ENCODE measurements at places on chromosomes 3 and 15. TPM values are rescaled to one million over a fixed set of nuclear protein-coding genes. Genes with fewer than 3 reads are reported as not detected.
A peak's percentile ranks its signal among the peaks of the same experiment; 100 is the strongest.

DNA sequence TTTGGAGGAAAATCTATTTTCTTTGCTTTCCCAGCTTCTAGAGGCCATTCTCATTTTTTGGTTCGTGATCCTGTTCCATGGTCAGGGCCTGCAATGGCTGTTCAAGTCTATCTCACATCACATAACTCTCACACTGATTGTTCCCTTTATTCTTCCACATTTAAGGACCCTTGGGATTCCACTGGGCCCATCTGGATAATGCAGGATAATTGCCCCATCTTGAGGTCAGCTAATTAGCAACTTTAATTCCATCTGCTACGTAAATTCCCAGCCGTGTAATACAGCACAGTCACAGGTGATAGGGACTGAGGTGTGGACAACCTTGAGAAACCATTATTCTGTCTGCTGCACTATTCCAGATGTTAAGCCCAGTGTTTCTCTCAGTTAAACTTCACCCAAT lies 311.6 kb upstream of the CNTN4 start:
- no peaks in the 10 kb centered on the region for H3K4me1 ChIP-seq
- H3K36me3 ChIP-seq: no peaks in the 10 kb centered on the region
- no peaks in the 10 kb centered on the region for H3K27me3 ChIP-seq
- H3K27ac ChIP-seq: no peak overlapping the region
- no peak overlapping the region for H3K4me3 ChIP-seq
- no peak for DNase-seq

- DNase-seq: no peak
- no peak overlapping the region for H3K27ac ChIP-seq
- no peaks in the 10 kb centered on the region for H3K36me3 ChIP-seq
- no peaks in the 10 kb centered on the region for H3K4me1 ChIP-seq
These were observed 165.6 kb downstream of the LPP start for GRCh38 chr3:188319569-188319968.

- no peaks in the 10 kb centered on the region for H3K27me3 ChIP-seq
- no peaks in the 10 kb centered on the region for H3K36me3 ChIP-seq
- peaks cover 12% of the 10 kb centered on the region for H3K4me1 ChIP-seq
- H3K4me3 ChIP-seq: no peak overlapping the region
- no peak overlapping the region for H3K27ac ChIP-seq
These were observed 67.3 kb downstream of the HMCES start for GRCh38 chr3:129345971-129346370.

DNA sequence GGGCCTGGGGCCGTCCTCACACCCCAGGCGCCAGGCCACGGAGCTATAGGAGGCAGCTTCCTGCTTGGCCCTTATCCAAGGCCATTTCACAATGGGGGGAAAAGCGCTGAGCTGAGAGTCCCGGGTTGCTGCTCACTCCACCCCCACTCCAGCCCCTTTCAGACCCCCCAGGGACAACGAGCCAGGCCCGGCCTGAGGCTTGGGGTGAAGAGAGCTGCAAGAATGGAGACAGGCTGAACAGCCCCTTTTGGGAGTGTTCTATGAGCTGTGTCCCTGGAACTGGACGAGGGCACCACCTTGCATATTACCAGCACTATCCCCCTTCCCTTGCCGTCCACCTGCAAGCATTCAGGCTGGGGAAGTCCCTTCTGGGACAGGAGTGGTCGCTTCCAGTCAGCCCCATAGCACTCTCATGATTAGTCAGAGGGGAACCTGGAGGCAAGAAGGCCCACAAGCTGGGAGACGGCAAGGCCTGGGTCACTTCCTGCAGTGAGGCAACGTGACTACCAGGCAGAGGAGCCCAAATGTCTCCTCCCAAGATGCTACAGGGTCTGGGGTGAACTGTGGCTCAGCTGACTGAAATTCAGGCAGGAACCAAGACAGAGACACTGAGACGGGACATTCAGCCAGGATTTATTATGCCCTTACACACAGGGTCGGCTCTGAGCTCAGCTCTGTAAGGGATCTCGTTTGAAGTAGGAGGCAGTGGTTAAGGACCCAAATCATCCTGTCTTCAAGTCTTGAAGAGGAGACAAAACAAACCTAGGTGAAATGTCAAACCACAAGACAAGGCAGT lies 8.6 kb upstream of the SRP14 start:
- H3K36me3 ChIP-seq: no peaks in the 10 kb centered on the region
- no peak overlapping the region for H3K4me3 ChIP-seq

GRCh38 chr15:100867433-100867832 lies 12.2 kb upstream of the ALDH1A3 start:
- H3K4me3 ChIP-seq: no peak overlapping the region
- H3K27ac ChIP-seq: no peak overlapping the region
- H3K27me3 ChIP-seq: no peaks in the 10 kb centered on the region
- no peak for DNase-seq

DNA sequence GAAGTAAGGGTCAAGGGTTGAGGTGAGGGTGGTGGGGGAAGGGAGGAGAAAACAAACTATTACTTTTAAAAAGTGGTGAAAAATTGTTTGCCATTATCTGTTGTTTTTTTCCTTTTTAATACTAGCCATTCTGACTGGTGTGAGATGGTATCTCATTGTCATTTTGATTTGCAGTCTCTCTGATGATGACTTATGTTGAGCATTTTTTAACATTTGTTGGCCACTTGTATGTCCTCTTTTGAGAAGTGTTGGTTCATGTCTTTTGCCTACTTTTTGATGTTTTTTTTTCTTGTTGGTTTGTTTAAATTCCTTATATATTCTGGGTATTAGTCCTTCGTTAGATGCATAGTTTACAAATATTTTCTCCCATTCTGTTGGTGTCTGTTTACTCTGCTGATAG lies 185.9 kb upstream of the ANKRD28 start:
- H3K27ac ChIP-seq: no peak overlapping the region
- H3K4me1 ChIP-seq: no peaks in the 10 kb centered on the region
- DNase-seq: no peak
- no peak overlapping the region for H3K4me3 ChIP-seq
- no peaks in the 10 kb centered on the region for H3K36me3 ChIP-seq

DNA sequence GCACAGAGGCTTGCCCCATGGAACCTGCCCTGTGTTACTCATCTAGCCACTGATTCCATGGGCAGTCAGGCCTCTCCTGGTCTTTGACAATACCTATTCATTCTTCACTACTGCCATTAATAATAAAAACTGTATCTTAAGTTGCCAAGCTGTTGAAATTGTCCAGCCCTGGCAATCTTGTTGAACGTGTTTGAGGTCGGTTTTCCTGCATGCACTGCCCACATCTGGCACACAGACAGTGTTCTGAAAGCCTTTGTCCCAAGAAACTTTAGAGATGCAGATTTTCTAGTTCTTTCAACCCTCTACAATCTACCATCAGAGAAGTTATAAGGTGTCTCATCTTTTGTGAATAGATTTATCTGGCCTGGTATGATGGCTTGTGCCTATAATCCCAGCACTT lies 567.2 kb upstream of the NECTIN3 start:
- H3K36me3 ChIP-seq: no peaks in the 10 kb centered on the region
- no peaks in the 10 kb centered on the region for H3K27me3 ChIP-seq
- no peak overlapping the region for H3K27ac ChIP-seq
- no peak for DNase-seq

- no peak overlapping the region for H3K4me3 ChIP-seq
- no peak for DNase-seq
- no peaks in the 10 kb centered on the region for H3K36me3 ChIP-seq
- no peaks in the 10 kb centered on the region for H3K27me3 ChIP-seq
These were observed 56.0 kb upstream of the CHRM5 start for GRCh38 chr15:33912326-33912725.

- H3K4me1 ChIP-seq: peaks cover 16% of the 10 kb centered on the region
- DNase-seq: no peak
- no peaks in the 10 kb centered on the region for H3K36me3 ChIP-seq
These were observed 16.6 kb downstream of the FAM240A start for GRCh38 chr3:46628901-46629369.

DNA sequence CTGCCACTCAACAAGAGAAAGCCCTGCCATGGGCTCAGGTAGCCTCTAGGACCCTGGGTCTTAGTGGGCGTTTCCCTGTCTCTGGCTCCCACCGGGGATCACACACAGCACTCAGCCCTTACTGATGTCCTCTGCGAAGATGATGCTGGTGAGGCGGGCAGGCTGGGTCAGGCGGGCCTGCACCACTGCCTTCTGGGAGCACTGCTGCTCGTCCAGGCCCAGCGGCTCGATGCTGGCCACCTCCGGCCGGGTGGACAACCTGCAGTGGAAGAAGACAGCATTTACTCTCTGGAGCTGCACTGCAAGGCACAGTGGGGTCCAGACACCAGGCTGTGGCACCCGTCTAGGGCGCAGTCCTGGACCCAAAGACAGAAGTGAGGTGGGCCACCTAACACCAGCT lies 20.5 kb downstream of the NUP210 start:
- no peaks in the 10 kb centered on the region for H3K36me3 ChIP-seq
- DNase-seq: no peak
- no peak overlapping the region for H3K27ac ChIP-seq
- no peak overlapping the region for H3K4me3 ChIP-seq

DNA sequence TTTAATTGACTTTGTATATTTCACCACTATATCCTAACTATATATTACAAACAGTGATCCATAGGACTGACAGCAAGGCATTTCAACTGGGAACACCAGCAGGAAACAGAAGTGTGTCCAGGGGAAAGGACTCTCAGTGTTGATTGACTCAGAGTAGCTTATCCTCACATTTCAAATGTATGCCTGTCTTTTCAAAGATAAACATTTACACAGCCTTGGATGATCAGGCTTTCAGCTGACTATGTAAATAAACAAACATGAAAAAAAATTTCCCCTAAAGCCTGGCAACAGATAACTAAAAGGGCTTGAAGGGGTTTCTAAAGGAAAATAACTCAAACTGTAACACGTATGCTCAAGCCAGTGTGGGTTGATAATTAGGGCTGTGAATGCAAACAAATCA lies 321.8 kb downstream of the TBC1D5 start:
- H3K27me3 ChIP-seq: no peaks in the 10 kb centered on the region
- H3K4me1 ChIP-seq: no peaks in the 10 kb centered on the region
- no peak overlapping the region for H3K27ac ChIP-seq
- no peak overlapping the region for H3K4me3 ChIP-seq
- no peak for DNase-seq
- H3K36me3 ChIP-seq: no peaks in the 10 kb centered on the region

GRCh38 chr3:53238886-53239285 lies 16.9 kb downstream of the TKT start:
- no peaks in the 10 kb centered on the region for H3K27me3 ChIP-seq
- DNase-seq: no peak
- peaks cover 52% of the 10 kb centered on the region for H3K4me1 ChIP-seq
- no peak overlapping the region for H3K4me3 ChIP-seq
- H3K36me3 ChIP-seq: peaks cover 65% of the 10 kb centered on the region

GRCh38 chr3:189914799-189915198 lies 205.9 kb downstream of the P3H2 start:
- H3K4me1 ChIP-seq: no peaks in the 10 kb centered on the region
- H3K4me3 ChIP-seq: no peak overlapping the region
- no peak for DNase-seq
- H3K27ac ChIP-seq: no peak overlapping the region
- no peaks in the 10 kb centered on the region for H3K27me3 ChIP-seq

- no peaks in the 10 kb centered on the region for H3K27me3 ChIP-seq
- no peaks in the 10 kb centered on the region for H3K4me1 ChIP-seq
- no peak for DNase-seq
- H3K36me3 ChIP-seq: no peaks in the 10 kb centered on the region
These were observed 210.4 kb downstream of the TP63 start for GRCh38 chr3:189841473-189842205.

GRCh38 chr3:49276475-49277382 lies at the start of gene C3orf62:
Gene C3orf62 (minus strand): TSS chr3:49277232. CDS start chr3:49276872, 360 bp downstream.
- no peaks in the 10 kb centered on the region for H3K27me3 ChIP-seq
- H3K4me3 ChIP-seq: peak within 1 kb of the TSS; percentile 40
- H3K4me1 ChIP-seq: peaks cover 26% of the 10 kb centered on the region
- peaks cover 6% of the 10 kb centered on the region for H3K36me3 ChIP-seq

DNA sequence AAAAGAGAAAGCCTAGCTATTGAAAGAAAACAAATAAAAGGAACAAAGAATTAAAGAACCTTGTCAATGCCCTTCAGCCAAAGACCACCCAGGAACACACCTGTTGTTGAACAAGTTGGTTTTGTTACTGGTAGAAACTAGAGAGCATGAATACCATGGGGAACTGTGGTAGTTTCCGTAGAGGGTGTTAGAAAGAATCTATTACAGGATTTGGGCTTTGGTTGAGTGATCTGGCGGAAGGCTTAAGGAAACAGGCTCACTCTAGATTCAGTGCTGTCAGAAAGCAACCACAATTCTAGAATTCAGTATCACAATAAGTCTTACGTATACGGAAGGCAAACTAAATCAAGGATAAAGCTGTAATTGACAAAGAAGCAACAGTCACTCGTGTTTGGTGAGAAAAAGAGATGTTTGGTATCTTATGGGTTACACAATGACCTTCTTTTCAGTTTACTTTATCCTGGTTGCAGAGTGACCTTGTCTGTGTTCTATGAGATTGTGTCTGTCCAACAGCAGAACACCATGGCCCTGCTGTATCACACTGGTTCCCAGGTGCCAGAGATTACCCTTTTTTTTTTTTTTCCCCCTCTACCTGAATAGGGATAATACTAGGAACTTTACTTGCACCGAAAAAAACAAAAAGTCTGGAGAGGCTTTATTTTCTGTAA lies 265.9 kb downstream of the SHQ1 start:
- H3K27me3 ChIP-seq: no peaks in the 10 kb centered on the region
- H3K4me1 ChIP-seq: no peaks in the 10 kb centered on the region
- DNase-seq: peak; percentile 7
- H3K27ac ChIP-seq: no peak overlapping the region
- H3K4me3 ChIP-seq: no peak overlapping the region

- no peak overlapping the region for H3K4me3 ChIP-seq
- H3K36me3 ChIP-seq: no peaks in the 10 kb centered on the region
- DNase-seq: no peak
- H3K4me1 ChIP-seq: peaks cover 17% of the 10 kb centered on the region
- H3K27me3 ChIP-seq: no peaks in the 10 kb centered on the region
These were observed 170.4 kb downstream of the KLHL25 start for GRCh38 chr15:85624291-85624801.

GRCh38 chr15:100987143-100987542 lies 68.0 kb downstream of the LRRK1 start:
- H3K4me1 ChIP-seq: peaks cover 3% of the 10 kb centered on the region
- no peak for DNase-seq
- no peaks in the 10 kb centered on the region for H3K27me3 ChIP-seq
- H3K27ac ChIP-seq: no peak overlapping the region
- H3K4me3 ChIP-seq: no peak overlapping the region

The MYEF2 gene
- 13.2 TPM for total RNA-seq

The DNAH12 gene
- 0.27 TPM for total RNA-seq

The CEP19 gene
- total RNA-seq: 3.6 TPM

The CSPG4 gene
- 2.5 TPM for total RNA-seq

The NUP210 gene
- 14.5 TPM for total RNA-seq

The CCDC33 gene
- total RNA-seq: not detected

The LMAN1L gene
- total RNA-seq: not detected

The GRIP2 gene
- total RNA-seq: 0.38 TPM

The SOX14 gene
- not detected for total RNA-seq

The OCA2 gene
- total RNA-seq: 11.6 TPM

The BDH1 gene
- total RNA-seq: 83.1 TPM

The PLA2G4D gene
- not detected for total RNA-seq

The PLSCR4 gene
- 77.0 TPM for total RNA-seq
